ENCODE measurements at places on chromosomes 13 and 19.

DNA sequence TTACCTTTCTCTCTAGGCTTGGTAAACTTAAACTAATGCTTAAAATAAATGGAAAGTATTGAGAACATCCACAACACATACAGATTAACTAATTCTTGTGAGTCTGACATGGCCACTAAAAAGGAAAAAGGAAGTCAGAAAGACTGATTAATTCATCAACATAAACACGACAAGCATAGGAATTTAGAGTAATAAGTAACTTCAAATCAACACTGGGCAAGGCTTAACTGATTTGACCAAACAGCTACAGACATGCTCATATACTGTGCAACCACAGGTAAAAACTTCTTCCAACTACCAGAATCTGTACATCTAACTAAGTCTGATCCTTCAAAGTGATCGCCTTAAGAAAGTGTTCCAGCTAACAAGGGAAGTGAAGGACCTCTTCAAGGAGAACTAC is 20.5 kb downstream of the UGGT2 start:
- no peak for DNase-seq

DNA sequence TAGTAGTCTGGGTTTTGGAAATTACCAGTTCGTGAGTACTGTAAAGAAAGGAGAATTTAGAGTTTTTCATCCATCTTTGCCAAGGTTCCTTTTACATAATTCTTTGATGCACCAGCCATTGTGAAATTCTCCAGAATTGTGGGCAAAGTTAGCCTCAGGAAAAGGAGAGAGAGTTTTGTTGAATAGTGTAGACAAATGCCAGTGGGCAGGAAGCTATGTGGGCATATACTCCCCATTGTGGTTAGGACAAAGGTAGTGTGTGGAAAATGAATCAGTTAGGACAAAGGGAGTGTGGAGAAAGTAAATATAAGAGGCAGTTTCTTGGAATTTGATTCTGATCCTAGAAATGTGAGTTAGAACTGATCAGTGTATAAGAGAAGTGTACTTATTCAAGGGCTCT is 67.9 kb downstream of the PCCA start:
- DNase-seq, result peak; percentile 3

- no peak for DNase-seq
These were observed 12.5 kb downstream of the MEIS3 start for GRCh38 chr19:47406711-47407416.

DNA sequence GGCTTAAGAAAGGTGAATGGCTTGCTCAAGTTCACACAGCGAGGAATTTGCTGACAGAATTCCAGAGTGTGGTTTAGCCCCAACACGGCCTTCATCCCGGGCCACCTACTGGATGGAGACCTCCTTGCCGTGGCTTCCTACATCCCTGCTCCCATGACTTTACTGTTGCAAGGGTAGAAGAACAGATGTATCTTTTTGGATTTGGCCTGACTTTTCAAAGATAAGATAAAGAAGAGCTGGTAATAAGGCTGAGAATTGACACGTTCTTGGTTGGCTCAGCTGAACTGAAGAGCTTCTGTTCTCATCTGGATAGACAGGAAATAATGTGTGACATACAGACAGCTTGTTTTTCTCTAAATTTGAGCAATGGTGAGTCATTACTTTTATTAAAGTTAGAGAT is 113.1 kb downstream of the KLF5 start:
- DNase-seq, result no peak

GRCh38 chr19:49904136-49904535 is 7.4 kb upstream of the IL4I1 start:
- DNase-seq, result no peak

GRCh38 chr19:30371960-30372824 is at the start of gene ZNF536:
Gene ZNF536, plus strand, starts transcription at chr19:30372384. Its CDS starts 71,179 bp downstream, at chr19:30443563.
- no peak for DNase-seq

DNA sequence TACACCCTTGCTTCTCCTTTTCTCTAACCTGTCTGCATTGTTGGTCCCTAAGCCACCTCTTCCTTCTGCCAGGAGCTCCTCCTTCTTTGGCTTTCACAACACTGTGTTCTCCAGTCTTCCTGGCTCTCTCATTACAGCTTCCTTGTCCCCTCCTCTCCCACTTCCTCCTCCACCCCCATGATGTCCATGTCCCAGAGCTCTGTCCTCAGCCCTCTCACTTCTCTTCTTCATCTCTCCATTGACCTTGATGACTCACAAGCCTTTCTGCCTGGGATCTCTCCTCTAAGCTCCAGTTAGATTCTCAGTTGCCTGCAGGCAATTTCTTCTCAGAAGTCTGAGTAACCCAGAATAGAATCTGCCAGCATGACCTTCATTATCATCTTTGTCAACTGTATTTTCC is 100.3 kb upstream of the WASF3 start:
- no peak for DNase-seq

- peak; percentile 11 for DNase-seq
These were observed 18.1 kb downstream of the N4BP2L1 start for GRCh38 chr13:32409561-32410421.

DNA sequence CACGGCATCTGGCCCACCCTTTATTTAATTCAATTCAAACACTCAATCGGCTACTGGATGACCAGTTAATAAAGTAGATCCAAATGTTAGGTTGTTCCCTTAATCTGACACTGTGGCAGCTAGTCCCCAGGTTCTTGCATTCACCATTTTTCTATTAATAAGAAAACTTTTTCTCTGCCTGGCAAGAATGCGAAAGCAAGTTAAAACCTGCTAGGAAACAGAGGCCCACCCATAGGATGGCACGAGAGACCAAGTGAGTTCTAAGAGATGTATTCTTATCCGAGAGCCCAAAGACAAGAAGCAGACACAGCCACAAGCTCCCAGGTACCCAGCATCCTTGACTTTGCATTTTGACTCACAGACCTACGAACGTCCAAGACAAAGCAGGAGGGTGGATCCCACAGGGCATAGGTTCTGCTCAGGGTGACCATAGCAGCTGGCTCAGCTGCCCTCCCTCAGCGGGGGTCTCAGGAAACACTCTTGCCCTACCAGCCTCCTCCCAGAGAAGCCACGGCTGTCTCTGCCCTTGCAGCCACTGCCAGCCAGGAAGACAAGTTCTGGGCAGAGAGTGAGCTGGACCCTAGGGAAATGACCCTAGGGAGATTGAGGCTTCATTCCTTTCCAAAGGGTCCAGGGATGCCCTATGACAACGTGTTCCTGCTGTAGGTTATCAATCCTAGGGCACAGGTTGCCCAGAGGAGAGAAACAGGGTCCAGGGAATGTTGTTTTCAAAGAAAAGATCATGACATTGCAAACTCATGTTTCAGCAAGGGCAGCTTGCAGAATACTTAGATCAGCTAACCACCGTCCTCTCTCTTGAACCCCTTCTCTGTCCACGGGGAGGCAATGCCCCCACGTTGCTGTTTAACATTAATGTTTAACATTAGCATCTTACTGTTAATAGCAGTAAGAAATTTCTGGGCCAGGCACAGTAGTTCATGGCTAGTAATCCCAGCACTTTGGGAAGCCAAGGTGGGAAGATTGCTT is 147.2 kb upstream of the ZNF507 start:
- no peak for DNase-seq

GRCh38 chr13:33953781-33954180 is 135.8 kb downstream of the RFC3 start:
- DNase-seq, result no peak

DNA sequence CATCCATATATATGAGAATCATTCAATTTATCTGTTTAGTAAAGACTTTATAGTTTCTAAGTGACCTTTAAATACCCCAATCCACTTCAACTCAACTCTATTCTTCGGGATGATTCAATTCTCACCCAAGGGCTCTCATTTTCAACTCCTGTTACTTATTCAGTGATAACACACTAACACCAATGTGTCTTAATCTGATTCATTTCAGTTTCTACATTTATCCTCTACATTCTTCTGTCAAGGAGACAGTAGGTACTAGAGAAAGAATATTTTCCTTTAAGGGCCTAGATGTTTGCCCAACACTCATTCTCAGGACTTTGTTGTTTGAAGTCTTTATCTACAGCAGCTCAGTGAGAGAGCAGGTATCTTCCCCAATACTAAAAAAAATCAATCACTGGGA is 7.1 kb downstream of the ARGLU1 start:
- DNase-seq, result no peak

GRCh38 chr13:97568850-97569249 is 134.9 kb downstream of the RAP2A start:
- peak; percentile 54 for DNase-seq

- DNase-seq, result no peak
These were observed 165.0 kb downstream of the TM9SF2 start for GRCh38 chr13:99666146-99666805.

- DNase-seq, result no peak
These were observed 329.5 kb downstream of the KCNRG start for GRCh38 chr13:50344717-50345116.

DNA sequence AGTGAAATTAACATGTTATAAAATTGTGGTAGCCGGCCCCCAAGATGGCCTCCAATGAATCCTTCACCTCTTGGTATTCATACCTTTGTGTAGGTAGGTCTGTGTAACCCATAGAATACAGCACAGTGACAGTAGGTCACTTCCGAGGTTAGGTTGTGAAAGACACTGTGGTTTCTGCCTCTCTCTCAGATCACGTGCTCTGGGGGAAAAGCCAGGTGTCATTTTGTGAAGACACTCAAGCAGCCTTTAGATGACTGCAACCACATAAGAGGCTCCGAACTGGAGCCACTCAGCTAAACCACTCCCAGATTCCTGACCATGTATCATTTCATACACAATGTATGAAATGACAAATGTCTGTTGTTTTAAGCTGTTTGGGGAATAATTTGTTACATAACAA is 9.8 kb upstream of the USPL1 start:
- DNase-seq, result no peak

GRCh38 chr19:55703790-55704215 is 28.8 kb downstream of the EPN1 start:
- DNase-seq, result peak; percentile 15

GRCh38 chr13:23087880-23088279 is 92.9 kb upstream of the SGCG start:
- DNase-seq, result no peak

- DNase-seq, result peak; percentile 1
These were observed 1.6 kb downstream of the RNASEH2B start for GRCh38 chr13:50911081-50911631.

- DNase-seq, result no peak
These were observed 58.8 kb upstream of the ZNF681 start for GRCh38 chr19:23817519-23817918.

- DNase-seq, result no peak
These were observed 20.2 kb downstream of the NKPD1 start for GRCh38 chr19:45140533-45140932.

GRCh38 chr13:29956853-29957252 is 106.4 kb upstream of the UBL3 start:
- DNase-seq, result no peak

GRCh38 chr13:99875391-99875790 is 96.2 kb downstream of the ZIC5 start:
- DNase-seq, result no peak

GRCh38 chr13:30049692-30050091 is 199.3 kb upstream of the UBL3 start:
- no peak for DNase-seq

DNA sequence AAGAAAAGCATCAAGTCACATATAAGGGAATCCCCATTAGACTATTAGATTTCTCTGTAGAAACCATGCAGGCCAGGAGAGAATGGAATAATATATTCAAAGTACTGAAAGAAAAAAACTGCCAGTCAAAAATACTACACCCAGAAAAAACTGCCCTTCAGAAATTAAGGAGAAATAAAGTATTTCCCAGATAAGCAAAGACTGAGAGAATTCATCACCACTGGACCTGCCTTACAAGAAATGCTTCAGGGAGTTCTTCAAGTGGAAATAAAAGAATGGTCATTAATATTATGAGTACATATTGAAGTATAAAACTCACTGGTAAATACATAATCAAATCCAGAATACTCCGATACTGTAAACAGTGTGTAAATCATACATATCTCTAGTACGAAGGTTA is 35.9 kb downstream of the VWA8 start:
- no peak for DNase-seq

DNA sequence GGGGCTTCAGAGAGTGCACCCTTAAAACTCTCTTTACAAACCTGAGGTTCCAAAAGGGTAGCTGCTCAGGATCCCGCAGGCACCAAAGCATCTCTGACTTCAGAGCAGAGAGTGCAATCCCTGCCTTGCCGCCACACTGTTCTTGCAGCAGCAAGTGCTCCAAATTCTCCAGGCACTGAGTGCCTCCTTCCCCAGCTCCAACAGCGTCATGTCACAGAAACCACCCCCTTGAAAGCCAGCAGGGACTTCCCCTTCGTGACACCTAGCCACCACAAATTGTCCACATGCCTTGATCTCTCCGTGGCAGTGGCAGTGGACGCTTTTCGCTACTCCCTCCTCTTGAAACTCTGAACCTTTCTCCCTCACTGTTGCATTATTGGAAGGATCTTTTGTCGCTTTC is 39.9 kb downstream of the MBNL2 start:
- DNase-seq, result no peak

DNA sequence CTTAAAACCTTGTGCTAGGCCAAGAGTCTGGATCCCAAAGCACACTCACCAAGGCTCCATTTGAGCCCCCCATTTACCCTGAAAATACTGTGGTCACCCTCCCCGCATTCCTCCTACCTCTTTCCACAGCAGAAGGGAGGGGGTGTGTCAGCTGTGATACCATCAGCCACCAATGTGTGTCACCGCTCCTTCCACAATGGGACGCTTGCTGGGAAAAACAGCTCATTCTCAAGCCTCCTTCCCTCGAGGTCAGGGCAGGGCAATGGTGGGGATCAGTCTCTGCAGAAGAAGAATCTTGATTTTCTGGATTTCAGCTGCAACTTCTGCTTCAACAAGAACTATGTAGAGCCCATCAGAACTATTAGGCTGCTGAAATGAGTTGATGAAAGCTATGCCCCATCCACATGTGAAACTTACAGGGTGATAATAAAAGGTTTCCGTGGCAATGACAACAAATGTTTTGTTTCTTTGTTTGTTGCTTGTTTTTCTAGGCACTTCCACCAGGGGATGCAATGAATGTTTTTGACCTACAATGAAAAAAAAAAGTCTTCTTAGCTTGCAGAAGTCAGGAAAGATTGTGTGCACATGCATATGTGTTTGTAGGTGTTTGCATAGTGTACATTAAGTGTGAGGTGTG is 26.4 kb upstream of the ZNF507 start:
- no peak for DNase-seq

- DNase-seq, result no peak
These were observed 93.9 kb downstream of the TSHZ3 start for GRCh38 chr19:31255174-31255799.

- DNase-seq, result no peak
These were observed 565 bp downstream of the KLK10 start for GRCh38 chr19:51018745-51019543.

Data from endothelial cell of umbilical vein (primary cell).